Astrocyte of the hippocampus (primary cell): ENCODE measurements at places on chromosomes 11 and 22.

- no peak for DNase-seq
These were observed 331.2 kb downstream of the METTL15 start for GRCh38 chr11:28439403-28439802.

- no peak for DNase-seq
These were observed 125.0 kb downstream of the CCDC81 start for GRCh38 chr11:86499723-86500129.

DNA sequence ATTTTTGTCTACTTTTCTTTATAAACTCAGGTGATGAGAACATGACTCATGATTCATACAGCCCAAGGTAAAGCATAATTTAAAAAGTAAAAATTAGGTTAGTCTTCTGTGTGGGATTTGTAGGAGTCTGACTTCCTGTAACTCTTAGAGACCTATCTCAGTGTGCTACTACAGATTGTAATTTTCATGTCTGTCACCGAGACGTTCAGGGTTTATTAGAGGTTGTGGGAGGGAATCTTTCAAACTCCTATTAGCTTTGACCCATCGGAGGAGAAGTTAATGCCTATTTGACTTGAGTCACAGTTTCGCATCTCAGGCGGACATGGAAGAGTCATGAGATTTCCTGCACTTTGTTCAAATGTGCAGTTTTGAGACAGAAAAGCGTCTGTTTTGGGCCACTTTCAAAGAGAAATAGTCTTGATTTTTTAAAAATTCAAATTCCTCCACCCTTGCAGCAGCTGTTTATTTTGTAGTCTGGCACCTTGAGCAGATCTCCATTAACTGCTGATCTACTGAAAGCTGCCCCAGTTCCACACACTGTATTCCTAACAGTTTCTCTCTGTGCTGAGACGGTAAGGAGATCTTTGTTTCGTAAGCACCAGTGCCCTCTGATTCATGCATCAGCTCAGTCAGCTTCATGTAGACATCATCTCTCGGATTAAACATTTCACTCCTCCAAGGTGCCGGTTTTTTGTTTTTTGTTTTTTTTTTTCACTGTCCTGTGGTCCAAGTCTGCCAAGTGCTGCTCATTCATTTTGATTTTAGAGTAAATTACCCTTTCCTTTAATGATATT, 24.3 kb downstream of the ALKBH3 start:
- DNase-seq: peak; percentile 64

DNA sequence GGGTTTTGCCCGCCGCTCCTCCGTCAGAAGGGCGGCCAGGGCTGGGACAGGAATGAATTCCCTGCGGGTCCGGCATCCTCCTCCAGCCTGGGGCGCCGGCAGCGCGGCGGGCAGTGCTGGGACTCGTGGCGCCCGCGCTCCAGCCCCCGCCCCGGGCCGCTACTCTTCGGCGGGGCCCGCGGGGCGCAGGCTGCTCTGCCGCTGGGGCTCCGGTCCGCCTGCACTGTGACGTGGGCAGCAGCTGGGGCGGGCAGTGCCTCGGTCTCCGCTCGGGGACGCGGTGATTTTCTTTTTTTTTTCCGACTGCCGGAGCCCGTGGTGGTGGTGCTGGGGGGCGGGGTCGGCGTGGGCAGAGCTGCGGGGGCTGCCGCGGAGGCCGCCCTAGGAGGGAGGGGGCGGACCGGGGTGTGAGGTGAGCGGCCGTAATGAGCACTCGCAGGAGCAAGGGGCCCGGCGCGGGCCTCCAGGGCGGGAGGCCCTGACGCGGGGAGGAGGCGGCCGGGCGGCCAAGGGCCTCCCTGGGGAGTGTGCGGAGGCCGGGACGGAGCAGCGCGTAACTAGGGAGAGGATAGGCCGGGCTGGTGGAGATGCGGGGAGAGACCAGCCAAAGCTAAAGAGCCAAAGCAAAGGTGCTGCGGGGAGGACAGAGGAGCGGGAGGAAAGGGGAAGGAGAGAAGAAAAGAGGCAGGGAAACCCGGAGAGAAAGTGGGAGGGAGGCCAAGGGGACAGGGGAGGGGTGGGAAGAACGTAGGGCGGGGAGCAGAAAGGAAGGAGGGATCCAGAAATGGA, 73.3 kb upstream of the ZBED5 start:
- peak; percentile 90 for DNase-seq

DNA sequence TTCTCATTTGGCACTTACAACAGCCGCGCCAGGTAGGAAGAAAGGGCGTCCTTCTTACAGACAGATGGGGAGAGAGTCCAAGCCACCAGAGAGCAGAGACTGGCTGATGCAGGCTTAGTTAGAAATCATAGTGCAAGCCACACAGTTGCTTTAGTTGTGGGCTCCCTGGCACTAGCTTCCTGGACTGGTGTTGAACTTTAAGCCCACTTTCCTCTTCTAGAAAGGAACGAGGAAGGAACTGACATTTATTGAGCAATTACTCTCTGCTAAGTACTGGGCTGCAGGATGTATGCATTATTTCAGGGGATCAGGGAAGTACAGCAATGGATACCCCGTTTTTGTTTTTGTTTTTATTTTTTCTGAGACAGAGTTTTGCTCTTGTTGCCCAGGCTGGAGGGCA, 3.0 kb downstream of the BACE1 start:
- DNase-seq: no peak

- DNase-seq: peak; percentile 50
These were observed 8.0 kb downstream of the TMEM86A start for GRCh38 chr11:18706330-18707243.

GRCh38 chr11:61967924-61968757, 707 bp upstream of the FTH1 start:
- DNase-seq: peak; percentile 64

DNA sequence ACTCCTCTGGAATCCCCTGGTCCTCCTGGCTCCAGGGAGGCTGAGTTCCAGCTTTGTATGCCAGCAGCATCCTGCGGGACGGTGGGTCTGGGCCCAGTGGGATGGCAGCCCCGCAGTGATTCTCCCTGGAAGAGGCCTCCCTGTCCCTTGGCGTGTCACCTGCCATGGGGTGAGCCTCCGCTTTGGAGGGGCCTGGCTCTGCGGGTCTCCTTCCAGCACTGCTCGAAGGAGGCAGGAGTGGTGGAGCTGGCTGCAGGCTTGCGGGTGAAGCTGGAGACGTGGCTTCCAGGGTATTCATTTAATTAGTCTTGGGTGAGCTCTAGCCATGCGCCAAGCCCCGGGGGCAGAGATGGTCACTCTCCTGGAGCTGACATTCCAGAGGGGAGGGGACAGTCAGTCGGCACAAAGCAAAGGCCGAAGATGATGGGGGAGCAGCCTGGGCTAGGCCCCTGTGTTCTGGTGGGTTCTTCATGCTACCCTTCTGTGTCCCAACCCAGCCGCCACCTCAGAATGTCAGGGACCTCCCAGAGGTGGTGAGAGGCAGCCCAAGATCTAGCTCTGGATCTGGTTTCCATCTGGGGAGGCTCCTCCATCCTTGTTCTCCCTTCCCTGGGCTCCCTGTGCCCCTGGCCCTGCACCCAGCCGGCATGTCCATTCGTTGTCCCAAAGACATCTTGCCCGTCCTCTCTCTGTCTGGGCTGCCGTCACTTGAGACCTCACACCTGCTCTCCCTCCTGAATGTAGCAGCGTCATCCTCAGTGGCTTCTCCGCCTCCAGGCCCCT, 1332.5 kb downstream of the BRD1 start:
- peak; percentile 14 for DNase-seq

DNA sequence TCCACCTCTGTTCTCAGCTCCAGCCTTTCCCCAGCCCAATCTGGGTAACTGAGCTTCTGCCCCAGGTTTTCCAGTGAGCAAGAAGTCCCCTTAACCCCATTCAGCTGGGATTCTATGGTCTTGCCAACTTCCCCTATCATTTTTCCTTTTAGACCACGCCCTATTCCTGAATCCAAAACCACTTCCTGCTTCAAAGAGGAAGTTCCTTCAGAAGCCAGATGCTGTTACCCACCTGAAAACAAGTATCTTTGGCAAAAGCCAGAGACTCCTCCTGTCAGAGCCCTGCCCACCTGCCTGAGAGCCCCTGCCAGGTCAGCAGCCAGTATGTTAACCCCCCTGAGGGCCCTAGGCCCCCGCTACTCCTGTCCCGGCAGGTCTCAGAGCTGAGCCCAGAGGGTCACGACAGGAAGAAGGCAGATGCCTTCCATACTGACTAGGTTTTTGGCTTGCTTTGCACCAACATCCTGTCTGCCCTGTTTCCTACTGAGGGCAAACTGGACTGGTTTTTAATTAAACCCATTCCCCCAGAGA, 20.3 kb upstream of the MICAL2 start:
- DNase-seq: no peak

GRCh38 chr22:49703505-49703904, 124.2 kb downstream of the BRD1 start:
- DNase-seq: no peak

- no peak for DNase-seq
These were observed 695.7 kb downstream of the BRD1 start for GRCh38 chr22:49132009-49132408.
